Tibial nerve (tissue), 4 donors: ENCODE measurements at places on chromosomes 5 and 9.

GRCh38 chr5:153952893-153953292, 85.8 kb downstream of the FAM114A2 start:
- no peak overlapping the region for H3K27ac ChIP-seq
- H3K27me3 ChIP-seq, result no peaks in the 10 kb centered on the region
- H3K4me3 ChIP-seq, result no peak overlapping the region

DNA sequence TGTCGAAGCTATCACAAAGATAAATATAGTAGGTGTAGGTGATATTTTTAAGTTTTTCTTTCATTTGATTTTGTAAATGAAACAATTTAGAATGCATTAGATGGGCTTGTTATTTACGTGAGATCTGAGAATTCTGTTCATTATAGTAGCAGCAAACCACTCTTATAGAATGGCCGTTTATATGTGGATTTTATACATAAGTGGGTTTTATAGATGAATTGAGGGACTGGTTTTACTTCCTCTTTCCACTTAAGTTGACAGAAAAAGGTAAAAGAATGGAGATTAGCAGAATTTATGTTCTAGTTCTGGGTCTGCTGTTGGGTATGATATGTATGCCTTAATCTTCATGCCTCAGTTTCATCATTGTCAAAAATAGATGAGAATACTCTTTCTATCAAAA, 5.6 kb downstream of the RMI1 start:
- no peak overlapping the region for H3K27ac ChIP-seq
- H3K4me3 ChIP-seq, result no peak overlapping the region
- H3K27me3 ChIP-seq, result no peaks in the 10 kb centered on the region
- no peak for DNase-seq

- H3K4me1 ChIP-seq, result peaks cover 65% of the 10 kb centered on the region
- H3K27ac ChIP-seq, result peak within 1 kb of the TSS; percentile 100
- H3K27me3 ChIP-seq, result no peaks in the 10 kb centered on the region
- peak; percentile 73 for DNase-seq
- peak within 1 kb of the TSS; percentile 93 for H3K4me3 ChIP-seq
Measured at GRCh38 chr5:181260720-181261319, at the start of gene TRIM52. TRIM52 (minus strand) TSS chr5:181261143; CDS start chr5:181260813, 330 bp downstream.

DNA sequence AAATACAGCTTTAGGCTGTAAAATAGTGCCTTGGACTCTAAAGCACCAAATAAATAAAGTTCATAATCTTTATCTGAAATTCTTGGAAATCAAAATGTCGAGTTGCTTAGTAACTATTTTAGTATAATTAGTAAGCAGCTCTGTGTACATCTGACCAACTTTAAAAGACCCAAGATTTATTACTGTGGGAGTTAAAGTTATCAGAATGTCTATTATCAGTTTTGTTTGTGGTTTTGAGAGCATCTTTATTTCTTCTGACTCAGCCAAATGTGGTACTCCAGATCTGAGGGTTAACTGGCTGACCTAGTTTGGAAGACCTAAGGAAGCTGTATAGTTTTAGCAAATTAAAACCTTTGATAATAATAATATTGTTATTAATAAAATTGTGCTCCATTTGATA, 81.2 kb downstream of the PRLR start:
- no peaks in the 10 kb centered on the region for H3K27me3 ChIP-seq
- no peaks in the 10 kb centered on the region for H3K36me3 ChIP-seq
- H3K4me3 ChIP-seq, result no peak overlapping the region
- no peak for DNase-seq
